ENCODE measurements at places on chromosomes 6 and 20.

DNA sequence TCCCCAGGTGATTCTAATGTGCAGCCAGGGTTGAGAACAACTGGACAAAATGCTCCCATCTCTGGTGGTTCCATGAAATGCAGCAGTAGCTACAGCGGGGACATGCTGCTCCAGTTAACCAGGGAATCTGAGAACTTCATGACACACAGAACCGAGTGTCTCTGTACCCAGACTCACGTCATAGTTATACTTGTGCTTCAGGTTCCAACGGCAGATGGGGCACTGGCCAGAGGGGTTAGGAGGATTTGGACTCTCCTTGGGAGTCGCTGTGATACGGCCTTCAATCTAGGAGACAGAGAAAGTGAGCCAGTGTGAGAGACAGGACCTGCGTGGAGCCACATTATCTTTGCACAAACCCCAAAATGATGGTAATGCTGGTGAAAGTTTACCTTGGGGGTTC is 9.2 kb downstream of the MRPS18A start:
- no peak for DNase-seq

DNA sequence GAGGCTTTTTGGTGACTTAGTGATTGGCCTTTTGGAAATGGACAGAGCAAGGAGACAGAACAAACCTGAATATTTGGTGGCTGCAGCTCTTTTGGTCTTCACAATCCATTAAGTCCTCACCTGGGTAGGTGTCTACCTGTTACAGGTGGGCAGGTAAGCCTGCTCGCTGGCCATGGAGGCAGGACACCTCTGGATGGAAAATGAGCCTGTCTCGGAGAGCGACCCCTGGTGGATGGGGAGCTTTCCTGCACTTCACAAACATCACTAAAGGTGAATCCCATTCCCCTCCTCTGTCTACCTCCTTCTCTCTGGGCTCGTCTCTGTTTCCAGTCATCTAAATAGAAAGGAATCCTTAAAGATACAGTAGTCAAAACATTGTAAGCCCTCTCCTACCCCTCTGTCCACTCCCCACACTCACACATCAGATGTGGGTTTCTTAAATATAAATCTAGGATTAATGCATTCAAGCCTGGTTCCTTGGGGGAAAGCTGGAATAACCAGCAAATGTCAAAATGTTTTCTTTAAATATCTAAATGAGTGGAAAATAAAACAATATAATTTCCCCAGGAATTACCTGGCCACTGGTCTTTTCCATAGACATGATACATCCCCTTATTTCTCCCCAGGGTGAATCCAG is 304.9 kb downstream of the CDH26 start:
- no peak for DNase-seq

DNA sequence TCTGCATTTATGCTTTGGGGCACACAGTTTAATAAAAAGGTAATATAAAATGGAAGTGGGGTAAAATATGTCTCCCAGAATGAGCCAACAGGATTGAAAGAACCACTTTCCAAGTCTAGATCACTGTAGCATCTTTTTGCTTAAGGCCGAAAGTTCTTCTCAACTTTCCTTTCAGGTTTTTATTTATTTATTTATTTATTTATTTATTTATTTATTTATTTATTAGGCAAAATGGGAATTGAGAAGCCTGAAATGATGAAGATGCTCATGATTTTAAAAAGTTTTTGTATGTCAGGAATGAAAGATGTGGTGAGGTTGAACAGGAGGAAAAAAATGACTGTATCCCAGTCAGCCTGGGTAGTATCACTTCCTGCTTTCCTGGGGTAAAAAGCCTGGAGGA is 24.0 kb downstream of the TSHZ2 start:
- DNase-seq = no peak

DNA sequence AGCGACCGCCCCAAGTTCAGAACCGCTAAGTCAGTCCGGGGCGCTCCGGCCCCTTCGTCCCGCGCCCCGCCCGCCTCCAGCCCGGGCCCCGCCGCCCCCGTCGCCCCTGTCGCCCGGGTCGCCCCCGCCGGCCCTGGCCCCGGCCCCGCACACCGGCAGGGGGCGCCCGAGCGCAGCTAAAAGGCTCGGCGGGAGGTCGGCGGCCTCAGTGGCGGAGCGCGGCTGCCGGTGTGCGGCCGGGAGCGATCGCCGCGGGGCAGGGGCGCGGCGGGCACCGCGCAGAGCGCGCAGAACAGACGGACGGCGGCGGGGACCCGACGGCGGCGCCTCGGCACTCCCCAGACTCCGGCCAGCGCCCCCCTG is at the start of gene FNDC1:
Gene FNDC1 (plus strand): TSS at position 208 of the 363 bp plus-strand sequence. CDS start 197 bp downstream, outside the sequence.
- no peak for DNase-seq

DNA sequence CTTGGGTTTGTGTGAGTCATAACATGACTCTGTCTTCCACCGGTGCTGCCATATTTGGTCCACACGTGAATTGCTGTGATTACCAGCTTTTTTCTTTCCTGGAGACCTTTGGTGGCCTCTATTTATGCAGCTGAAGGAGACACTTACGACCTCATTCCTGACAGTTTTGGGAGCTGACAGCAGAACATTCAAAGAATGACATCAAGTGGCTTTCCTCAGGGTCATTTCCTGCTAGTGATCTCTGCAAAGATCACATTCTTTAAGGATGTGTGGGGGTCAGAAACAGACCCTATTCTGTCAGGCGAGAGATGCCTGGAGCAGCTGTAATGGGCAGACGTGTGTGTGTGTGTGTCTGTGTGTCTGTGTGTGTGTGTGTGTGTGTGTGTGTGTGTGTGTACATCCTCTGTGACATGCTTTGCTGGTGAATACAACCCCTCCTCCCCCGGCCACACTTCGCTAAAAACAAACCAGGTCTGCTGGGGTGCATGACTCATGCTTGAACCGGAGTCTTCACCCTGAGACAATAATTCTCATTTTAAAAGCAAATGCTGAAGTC is 115.6 kb downstream of the TMEM170B start:
- DNase-seq = no peak

DNA sequence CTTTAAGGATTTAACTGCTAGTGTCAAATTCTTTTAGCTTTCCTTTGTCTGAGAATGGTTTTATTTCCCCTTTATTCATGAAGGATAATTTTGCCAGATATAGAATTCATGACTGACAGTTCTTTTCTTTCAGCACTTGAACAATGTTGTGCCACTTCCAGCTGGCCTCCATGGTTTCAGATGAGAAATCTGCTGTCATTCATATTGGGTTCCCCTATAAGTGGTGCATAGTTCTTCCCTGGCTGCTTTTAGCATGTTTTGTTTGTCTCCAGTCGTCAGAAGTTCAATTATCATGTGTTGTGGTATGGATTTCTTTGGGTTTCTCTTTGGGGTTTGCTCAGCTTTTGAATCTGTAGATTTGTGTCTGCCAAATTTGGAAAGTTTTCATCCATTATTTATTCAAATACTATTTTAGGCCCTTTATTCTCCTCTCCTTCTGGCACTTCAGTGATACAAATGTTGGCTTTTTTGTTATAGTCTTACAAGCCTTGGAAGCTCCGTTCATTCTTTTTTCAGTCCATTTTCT is 76.3 kb upstream of the TGM3 start:
- no peak for DNase-seq

DNA sequence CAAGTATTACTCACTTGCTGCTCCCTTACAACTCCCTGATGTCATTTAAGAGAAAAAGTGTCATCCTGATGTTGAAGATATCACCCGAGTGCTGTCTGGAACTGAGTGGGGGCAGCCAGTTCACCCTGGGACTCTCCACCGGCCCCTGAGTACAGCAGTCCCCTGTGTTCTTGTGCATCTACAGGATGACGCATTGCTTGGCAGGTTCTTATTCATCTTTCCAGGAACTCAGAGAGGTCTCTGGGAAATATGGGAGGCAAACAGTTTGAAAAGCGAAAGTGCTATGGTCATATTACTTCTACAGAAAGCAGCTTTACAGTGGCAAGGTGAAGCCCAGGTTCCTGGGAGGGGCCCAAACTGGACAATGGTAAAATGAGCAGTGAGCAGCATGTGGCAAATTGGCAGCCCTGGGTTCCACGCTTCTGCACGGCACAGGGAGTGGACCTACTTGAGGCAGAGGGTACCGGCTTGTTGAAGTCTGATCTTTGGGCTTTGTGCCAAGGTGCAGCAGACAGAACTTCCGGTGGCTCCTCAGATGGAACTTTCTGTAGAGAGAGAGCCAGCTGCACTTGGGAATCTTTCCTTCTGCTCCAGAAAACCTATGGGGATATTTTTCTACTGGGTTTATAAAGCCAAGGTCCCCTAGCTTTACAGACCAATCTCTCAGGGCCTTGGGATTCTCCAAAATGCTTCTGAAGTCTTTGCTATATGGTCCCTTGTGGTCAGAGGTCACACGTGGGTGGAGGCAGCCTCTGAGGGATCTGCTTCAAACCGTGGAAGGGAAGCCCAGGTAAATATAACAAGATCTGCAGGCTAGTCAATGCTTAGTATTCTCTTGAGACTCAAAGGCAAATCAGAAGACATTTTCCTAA is 128.3 kb downstream of the MAP3K7 start:
- DNase-seq = no peak

DNA sequence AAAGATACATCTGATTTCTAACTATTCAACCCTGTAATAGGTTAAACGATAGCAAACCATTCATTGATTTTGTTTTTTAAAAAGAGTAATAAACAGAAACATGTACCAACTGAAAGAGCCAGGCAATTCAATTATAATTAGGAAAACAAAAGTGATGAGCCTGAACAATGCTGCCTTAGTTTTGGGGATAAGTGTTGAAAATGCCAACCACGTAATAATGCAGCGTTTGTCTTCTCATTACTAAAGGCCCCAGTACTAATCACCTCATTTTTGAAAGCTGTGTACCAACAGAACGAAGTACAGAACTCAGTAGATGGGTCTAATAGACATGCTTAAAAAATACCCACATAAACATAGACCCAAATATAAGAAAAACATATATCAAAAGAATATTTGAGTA is 663.6 kb upstream of the CHD6 start:
- no peak for DNase-seq

Measured in NCI-H187 (cell line).